ENCODE measurements at places on chromosomes 3 and 15. TPM values are rescaled to one million over a fixed set of nuclear protein-coding genes. Genes with fewer than 3 reads are reported as not detected.

- DNase-seq, result peak; percentile 72
Measured at GRCh38 chr3:152258448-152259393, 10.0 kb upstream of the MBNL1 start.

Gene TRAT1
- not detected for total RNA-seq

Gene CCDC9B
- 8.9 TPM for total RNA-seq

DNA sequence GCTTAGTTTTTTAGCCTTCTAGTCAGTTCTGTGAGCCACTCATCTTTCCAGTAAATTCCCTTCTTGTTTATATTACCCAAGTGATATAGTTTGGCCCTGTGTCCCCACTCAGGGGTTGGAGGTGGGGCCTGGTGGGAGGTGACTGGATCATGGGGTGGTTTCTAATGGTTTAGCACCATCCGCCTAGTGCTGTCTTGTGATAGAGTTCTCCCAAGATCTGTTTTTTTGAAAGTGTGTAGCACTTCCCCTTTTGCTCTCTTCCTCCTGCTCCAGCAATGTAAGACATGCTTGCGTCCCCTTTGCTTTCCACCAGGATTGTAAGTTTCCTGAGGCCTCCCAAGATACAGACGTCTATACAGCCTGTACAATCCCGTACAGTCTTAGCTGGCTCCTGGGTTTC is 53.7 kb upstream of the INO80 start:
- no peak for DNase-seq

GRCh38 chr3:170164717-170165116 is 16.8 kb downstream of the PHC3 start:
- DNase-seq, result no peak

DNA sequence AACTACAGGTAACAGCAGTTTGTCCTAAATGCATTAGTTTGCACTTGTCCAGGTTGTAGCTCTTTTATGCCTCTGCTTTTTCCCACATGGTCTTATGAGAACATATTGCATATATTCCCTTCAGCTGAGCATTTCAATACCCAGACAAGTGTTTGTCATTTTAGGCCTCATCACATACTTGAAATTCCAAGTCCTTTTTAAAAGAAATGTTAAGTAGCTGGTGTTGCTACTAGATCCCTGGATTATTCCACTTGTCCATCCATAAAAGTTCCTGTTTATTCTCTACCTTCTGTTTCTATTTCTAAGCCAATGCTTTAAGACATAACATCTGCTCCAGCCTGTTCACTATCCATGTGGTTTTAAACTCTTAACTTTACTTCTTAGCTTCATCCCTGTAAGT is 128.4 kb downstream of the NECTIN3 start:
- DNase-seq, result no peak

GRCh38 chr3:37481982-37482381 is 307.6 kb upstream of the LRRFIP2 start:
- DNase-seq, result no peak

Gene TYRO3
- 7.9 TPM for total RNA-seq

GRCh38 chr15:47422881-47423665 is 294.2 kb upstream of the SEMA6D start:
- DNase-seq, result no peak

Gene MESP2
- not detected for total RNA-seq

- DNase-seq, result no peak
Measured at GRCh38 chr3:42535981-42536784, 33.7 kb downstream of the VIPR1 start.

Gene DENND4A
- 19.3 TPM for total RNA-seq

DNA sequence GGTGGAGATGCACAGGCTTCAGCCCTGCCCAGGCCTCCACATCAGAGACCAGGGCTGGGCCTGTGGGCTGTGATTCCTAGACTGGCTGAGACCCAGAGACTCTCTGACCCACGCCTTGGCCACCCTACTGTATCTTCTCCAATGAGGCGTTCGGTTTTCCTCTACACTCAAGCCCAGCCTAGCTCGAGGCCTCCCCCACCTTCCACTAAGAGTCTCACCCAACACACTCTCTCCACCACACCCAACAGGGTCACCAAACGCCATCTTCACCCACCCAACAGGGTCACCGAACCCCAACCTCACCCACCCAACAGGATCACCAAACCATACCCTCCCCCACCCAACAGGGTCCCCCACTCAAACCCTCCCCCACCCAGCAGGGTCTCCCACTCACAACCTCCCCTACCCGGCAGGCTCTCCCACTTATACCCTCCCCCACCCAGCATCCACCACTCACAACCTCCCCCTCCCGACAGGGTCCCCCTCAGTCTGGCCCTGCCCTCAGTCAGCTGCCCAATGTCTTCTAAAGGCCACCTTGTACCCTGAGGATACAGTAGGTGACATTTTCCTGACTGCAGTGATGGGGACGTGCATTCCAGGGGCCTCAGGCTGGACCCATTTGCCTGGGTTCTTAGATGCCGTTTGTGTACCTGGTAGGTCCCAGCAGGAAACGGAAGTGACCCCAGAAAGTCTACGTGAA is 20.4 kb downstream of the CFAP100 start:
- DNase-seq, result no peak

- no peak for DNase-seq
Measured at GRCh38 chr3:110966966-110967663, 104.5 kb upstream of the NECTIN3 start.

GRCh38 chr15:75641603-75642002 is 1.6 kb upstream of the IMP3 start:
- DNase-seq, result no peak

Gene GOLGA8O
- total RNA-seq, result not detected

- no peak for DNase-seq
Measured at GRCh38 chr15:25690673-25691543, 172.2 kb downstream of the ATP10A start.

Gene TRAK1
- 14.7 TPM for total RNA-seq

DNA sequence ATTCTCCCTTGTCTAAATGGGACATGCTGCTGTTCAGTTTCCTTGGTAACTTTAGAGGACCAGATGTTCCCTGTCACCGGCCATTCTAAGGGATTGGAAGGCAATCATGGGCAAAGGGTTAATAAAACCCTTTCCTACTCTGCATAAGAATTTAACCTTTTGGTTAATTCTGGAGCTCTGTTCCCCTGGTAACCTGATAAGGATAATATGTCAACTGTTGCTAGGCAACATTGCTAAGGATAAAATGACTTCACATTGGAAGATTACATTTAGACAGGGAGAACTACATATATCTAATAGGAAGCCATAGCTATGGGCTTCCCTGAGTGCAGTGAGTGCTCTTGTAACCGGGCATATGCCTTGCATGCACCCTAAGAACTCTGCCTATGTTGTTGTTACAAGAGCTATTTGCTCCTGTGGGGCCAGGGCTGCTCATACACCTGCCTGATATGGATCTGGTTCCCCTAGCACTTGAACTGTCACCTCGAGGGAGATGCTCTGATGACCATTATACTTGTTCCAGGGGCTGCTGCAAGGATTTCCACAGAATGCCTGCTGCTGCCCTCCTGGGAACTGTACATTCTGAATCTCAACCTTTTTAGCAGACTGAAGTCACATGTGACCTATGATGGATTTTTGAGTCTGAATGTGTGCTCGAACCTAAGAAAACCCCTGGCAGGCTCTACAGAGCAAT is 326.3 kb upstream of the PDZRN3 start:
- DNase-seq, result no peak

Gene GOLGA6B
- not detected for total RNA-seq

Gene CD80
- not detected for total RNA-seq

GRCh38 chr3:182940266-182940808 is 40.0 kb downstream of the DCUN1D1 start:
- no peak for DNase-seq

DNA sequence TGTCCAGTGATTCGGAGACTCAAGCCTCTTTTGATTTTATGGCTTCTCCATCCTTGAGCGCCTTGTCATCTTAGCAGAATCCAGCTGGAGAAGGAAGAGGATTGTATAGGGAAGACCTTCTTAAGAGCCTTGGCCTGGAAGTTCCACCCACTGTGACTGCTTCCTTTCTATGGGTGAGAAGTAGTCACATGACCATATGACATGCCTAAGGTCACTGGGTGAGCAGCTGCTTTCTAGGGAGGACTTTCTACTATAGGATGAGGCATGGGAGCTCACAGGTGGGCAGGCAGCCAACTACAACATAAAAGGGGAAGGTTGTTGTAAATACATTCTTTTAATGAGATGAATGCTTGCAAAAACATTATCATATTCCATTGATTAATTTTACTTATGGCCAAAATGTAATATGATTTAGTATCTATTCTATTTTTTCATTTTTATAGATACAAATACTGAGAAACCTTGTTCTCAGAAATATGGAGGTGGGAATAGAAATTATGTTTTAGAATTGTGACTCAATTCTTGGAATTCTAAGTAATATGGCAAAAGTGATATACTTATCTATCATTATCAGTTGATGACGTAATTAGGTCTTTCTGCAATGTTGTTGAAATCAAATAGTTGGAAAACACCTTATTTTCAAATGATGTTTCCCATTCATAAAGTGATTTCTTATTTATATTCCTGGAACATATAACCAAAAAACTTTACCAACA is 53.6 kb upstream of the MINAR1 start:
- DNase-seq, result no peak

Gene CCDC14
- 27.6 TPM for total RNA-seq

DNA sequence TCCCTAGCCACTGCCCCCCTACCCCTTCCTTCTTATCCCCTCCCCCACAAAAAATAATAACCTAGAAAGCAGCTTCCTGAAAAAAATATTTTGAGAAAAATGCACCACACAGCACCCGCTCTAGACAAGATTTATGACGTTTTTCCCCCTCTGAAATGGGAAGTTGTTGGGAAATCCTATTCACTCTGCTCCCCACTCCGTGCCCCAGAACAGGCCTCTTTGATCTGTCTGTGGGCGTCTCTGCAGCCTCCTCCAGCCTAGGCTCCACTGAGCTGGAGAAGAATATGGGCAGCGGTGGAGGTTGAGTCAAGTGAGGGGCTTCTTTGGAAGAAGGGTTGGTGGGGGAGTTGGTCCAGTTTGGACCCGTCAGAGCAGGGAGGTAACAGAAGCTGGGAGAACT is 28.5 kb upstream of the POLG start:
- no peak for DNase-seq

DNA sequence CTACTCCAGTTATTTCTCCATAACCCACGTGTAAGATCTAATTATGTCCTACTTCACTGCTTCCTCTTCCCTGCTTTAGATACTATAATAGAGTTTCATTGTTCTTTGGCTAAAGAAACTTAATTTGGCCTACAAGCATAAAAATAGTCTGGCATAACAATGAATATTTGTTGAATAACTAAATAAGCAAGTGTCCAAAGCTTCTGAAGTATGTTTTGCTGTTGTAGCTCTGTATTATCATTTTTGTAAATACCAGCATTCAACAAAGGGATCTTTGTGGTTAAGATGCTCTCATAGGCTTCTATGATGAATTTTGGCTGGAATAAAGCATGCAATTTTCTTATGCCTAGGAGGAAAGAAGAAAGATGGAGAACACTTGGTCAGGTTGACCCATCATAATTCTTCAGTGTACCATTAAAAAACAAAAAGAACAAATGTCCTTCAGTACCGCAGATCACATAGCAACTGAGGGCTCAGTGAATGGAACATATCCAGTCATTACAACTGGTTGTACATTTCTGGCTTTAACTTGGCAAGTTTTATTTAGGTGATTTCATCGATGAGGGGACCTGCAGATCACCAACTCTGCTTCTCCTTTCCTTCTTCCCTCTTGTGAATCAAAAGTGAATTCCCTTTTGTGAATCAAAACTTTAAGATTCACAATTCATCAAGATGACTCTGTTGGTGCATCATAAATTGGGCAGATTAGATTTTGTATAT is 465.9 kb upstream of the TGFBR2 start:
- DNase-seq, result no peak

GRCh38 chr15:69390575-69390974 is 23.6 kb upstream of the KIF23 start:
- DNase-seq, result no peak

DNA sequence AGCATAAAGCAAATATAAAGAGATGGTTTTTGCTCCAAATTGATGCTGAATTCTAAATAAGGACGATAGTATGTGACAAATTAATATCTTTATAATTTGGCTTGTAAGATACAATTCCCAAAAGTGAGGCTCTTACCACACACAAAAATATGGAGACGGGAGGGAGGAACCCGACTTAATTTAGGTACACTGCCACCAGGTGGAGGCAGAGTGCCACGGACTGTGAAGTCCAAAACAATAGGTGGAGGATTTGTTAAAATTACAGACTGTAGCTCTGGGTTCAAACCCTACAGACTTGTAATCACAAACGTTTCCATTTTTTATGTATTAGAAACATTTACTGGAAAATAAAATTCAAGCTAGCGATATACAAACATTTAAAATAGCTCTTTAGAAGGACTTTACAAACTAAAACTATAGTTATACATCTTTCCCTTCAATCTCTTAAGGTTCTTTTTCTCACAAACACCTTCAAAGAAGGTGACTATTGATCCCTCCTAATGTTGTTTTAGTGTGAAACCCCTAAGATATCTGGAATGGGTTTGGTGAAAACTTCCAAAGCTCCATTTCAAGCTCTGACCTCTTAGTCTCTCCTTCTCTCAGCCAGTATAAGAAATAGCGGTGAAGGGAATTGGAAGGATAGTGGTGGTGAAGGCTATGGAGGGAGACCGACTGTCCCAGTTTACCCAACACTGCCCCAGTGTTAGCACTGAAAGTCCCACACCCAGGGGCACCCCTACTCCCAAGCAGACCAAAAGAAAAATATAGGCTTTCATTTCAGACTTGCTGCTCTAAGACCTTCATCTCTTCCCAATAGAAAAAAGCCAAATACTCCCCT is 89.7 kb downstream of the AQP9 start:
- DNase-seq, result peak; percentile 64

Gene LSMEM2
- not detected for total RNA-seq

DNA sequence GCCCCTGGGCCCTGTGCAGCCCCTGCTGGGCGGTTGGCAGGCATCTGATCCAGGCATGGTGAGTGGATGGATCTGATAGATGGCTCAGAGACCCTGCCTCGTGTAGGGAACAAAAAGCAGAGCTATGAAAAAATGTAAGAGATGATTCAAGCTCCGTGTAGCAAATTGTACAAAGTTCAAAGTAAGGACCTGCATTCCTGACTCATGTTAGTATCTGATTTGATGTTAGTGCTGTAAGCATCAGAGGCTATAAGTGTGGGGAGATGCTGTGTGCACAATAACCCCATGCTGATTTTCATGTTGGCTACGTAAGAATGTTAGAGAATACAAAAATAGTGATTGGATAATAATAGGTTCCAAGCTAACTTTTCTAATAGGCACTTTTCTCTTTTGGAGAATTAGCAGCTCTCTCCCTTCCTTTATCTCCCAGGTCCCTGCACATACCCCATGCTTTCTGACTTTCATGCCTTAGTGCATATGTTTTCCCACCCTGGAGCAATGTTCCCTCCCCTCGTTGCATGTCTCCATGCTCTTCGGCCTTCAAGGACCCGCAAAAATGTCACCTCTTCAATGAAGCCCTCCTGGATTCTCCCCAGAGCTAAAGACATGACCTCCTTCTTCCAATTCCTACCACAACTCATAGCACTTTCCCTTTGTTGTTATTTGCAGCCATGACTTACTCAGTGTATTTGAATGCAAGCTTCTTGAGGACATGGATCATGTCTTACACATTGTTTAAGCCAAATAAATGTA is 1.6 kb downstream of the CCR9 start:
- no peak for DNase-seq

Gene FGF7
- total RNA-seq, result 0.20 TPM

GRCh38 chr15:43376017-43376705 is 5.3 kb downstream of the TUBGCP4 start:
- DNase-seq, result peak; percentile 14
